ENCODE measurements at places on chromosomes 4 and X. TPM values are rescaled to one million over a fixed set of nuclear protein-coding genes. Genes with fewer than 3 reads are reported as not detected.
A peak's percentile ranks its signal among the peaks of the same experiment; 100 is the strongest.

Gene VAMP7
- 32.9 TPM for total RNA-seq

Gene XK
- 34.7 TPM for total RNA-seq

Gene CPLX1
- total RNA-seq: 3.4 TPM

Gene TMEM31
- 0.43 TPM for total RNA-seq

Gene NXF2B
- not detected for total RNA-seq

Gene PARM1
- 120 TPM for total RNA-seq

Gene SSX4
- total RNA-seq: not detected

DNA sequence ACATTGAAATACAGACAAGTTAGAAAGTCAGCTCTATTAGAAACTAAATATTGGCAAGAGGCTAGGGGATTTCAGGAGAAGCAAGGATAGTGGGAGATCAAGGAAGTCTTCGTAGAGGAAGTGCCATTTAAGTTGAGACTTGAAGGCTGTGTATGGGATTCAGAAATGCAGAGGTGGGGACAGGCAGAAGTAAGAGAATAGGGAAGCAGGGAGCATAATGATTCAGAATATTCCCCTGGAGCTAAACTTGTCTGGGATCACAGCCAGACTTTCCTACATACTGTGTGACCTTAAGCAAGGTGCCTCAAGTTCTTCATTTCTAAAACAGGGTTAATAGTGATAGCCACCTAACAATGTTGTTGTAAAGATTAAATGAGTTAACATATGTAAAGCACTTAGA, 108.8 kb downstream of the DDIT4L start:
- no peak for DNase-seq

- no peak for DNase-seq
Measured at GRCh38 chrX:87924619-87925018, 407.0 kb downstream of the KLHL4 start.

- no peak for DNase-seq
Measured at GRCh38 chr4:54543088-54543795, 114.5 kb upstream of the KIT start.

DNA sequence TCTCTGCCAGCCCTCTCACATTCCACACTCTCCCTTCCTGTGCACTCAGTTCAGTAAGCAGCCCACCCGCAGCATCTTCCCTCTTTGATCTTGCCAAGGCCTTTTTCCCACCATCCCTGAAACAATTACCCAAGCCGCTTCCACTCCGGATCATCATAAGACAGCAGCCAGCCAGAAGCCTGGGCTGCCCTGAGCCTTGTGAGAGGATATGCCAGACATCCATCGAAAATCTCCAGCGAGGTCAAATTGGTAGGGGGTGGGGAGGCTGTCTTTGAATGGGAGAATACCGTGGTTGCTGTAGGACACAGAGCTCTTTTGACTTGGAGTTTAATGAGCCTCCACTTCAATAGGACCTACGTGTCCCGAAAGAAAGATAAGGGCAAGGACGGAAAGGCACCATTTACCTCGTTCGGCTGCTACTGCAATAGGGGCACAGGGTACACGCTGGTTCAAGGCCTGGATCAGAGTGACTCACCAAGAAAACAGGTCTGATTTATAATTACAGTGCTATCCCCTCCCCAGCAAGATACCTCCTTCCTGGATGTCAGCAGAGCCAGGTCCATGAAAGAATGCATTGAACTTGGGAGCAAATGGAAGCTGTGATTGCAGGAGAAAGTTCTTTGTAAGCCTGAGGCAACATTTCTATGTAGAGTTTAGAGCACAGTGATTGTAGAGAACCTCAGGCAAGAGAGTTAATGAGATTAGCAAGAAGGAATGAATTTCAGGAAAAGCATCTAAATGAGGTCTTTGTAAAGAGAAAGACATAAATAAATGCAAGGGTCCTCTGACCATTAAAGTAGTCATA, 39.5 kb downstream of the AMOT start:
- no peak for DNase-seq

DNA sequence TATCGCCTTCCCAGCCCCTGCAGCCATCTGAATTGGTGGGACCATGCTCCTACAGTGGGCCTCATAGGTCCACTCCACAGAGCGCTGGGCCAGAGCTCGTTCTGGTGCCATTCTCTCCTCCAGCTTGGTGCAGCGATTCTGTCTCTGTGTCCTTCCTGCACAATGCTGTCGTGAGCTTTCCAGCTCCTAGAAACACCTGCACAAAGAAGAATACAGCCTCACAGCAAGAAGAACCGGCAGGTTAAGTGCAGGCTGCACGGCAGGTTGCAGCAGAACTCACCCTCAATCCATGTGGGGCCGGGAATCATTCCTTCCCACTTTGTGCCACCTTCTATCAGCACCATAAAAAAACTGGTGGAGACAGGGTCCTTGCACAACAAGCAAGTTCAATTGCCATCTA, 101.2 kb upstream of the ENPP6 start:
- DNase-seq: no peak

DNA sequence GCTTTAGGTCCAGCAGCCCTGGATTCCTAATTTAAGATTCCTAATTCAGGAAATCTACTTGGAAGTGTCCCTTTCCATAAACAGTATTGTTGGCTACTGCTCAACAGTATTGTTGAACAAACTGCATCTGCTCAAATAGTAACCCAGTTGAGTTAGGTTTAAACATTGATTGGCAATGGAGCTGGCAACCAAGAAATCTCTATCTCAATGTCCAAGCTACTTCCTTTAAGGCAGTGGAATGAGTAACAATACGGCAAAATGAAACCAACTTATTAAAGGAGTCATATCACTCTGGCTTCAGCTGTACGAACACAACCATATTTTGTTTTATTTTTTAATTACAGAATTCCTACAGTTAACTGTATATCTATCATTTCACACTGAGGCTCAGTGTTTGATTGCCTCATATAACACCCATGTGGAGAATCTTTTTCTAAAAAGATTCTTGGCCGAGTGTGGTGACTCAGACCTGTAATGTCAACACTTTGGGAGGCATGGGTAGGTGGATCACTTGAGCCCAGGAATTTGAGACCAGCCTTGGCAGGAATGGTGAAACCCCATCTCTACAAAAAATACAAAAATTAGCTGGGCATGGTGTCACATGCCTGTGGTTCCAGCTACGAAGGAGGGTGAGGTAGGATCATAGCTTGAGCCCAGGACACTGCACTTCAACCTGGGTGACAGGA, 71.7 kb upstream of the IL13RA1 start:
- DNase-seq: no peak

- DNase-seq: no peak
Measured at GRCh38 chr4:104868958-104869357, 277.7 kb upstream of the TET2 start.

DNA sequence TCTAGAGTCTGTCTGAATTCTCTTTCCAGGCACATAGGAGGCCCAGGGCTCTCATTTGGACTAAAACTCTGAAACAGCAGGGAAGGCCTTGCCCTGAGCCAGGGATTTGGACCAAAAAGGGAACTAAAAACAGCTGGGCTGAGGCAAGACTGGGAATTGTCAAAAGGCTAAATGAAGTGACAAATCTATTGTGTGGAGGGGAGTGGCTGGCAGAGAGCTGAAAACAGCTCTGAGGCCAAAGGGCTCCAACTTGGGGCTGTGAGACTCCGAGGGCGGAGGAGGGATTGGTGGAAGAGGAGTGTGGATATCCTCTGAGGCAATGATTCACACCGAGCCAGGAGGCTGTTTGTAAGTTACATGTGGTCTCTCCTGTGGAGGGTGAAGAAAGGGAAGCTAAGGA, 63.2 kb downstream of the PHEX start:
- no peak for DNase-seq

DNA sequence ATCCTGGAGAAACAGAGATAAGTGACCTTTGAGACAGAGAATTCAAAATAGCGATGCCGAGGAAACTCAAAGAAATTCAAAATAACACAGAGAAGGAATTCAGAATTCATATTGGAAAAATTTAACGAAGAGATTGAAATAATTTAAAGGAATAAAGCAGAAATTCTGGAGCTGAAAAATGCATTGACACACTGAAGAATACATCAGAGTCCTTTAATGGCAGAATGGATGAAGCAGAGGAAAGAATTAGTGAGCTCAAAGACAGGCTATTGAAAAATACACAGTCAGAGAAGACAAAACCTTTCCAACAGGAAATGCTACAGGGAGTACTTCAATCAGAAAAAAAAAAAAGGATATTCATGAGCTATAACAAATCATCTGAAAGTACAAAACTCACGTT, 185.8 kb downstream of the PARM1 start:
- DNase-seq: no peak

DNA sequence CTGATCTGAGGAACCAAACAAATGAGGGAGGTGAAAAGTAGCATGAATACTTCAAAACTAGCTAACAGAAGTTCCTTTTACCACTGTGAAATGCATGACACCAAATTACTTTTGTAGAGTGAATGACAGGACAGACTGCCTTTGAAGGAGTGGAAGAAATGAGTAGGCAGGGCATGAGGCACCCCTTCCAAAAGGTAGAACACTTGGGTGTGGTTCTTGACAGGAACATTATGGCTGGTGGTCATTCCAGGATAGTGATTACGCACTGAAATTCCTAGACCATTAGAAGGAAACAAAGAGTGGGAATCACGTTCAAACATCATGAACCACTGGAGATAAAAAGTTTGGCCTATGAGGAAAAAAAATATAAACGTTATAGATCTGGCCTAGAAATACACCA, 4.9 kb downstream of the HUWE1 start:
- DNase-seq: no peak

DNA sequence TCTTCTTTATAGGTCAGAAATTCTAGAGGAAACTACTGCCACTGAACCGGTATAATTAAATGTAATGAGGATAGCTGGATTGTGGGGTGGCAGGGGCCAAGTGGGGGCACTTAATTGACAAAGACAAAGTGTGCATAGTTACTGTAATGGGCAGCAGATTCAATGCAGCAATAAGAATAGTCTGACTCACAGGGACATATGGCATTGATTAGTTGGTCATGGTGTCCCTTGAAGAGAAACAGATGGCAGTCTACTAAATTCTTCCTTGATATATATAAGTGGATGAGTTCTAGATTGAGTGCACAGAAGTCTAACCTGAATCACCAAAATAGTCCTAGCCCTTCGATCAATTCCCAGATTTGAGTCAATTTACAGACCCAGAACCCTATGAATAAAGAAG, 31.6 kb downstream of the ETDC start:
- DNase-seq: no peak

DNA sequence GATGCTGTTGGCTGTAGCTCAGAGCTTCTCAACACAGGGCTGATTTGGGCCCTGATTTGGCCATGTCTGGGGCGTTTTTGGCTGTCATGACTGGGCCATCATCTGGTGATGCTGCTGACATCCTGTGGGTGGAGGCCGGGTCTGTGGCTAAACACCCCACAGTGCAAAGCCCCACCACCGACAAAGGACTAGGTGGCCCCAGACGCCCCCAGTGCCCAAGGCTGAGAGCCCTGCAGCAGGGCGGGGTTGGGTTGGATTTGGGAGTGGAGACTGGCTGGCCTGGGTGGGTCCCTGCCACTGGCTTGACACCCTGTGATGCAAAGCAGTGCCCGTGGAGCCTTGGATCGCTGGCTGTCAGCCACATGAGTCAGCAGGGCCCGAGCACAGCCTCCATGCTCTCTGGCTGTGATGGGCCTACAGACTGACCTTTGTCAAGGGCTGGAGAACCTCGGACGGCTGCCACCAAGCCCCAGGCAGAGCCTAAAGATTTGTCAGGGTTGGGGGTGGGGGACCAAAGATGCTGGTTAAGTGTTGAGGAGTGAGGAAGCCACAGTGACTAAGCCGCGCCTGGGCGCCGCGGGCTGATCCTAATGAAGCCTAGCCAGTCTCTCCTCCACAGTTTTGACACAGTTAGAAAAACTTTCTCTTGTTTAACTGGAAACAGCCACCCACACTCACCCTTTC, 28.3 kb downstream of the CYTL1 start:
- DNase-seq: peak; percentile 59

DNA sequence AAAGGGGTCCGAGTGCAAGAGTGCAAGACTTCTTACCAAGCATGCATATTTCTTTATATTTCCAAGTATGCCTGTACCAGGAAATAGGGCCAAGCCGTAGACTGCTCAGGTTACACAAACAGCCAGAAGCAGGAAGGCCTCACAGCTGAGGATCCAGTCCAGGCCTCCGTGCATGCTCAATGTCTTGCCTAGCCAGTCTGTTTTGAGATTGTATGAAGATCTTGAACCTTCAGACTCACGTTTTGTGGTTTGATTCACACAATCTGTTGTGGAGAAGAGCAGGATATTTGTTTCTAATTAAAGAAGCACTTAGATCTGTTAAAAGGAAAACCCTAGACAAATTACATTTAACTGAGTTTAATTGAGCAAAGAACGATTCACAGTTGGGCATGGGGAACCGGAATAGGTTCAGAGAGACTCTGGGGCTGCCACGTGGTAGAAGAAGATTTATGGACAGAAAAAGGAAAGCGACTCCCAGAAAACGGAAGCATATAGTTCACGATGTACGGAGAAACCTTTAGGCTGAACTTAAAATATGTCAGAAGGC, 1.2 kb downstream of the MGST2 start:
- DNase-seq: peak; percentile 73

DNA sequence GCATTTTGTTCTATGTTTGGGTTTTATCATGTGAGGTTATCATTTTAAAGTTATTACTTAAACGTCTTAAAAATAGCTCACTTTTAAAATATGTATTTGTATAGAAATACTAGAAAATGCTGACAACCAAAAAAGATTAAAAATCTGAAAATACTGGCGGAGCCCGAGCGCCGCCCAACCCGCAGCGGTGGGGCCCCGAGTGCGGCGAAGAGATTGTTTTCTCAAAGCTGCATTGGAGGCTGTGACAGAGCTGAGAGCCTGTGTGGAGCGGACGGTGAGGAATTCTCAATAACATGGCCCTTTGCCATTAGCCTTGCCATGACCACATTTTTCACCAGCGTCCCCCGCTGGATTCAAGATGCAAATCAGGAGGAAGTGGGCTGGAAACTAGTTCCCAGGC, 255.4 kb downstream of the NKX6-1 start:
- no peak for DNase-seq

GRCh38 chr4:3461515-3462291, 1.4 kb upstream of the DOK7 start:
- DNase-seq: peak; percentile 55

DNA sequence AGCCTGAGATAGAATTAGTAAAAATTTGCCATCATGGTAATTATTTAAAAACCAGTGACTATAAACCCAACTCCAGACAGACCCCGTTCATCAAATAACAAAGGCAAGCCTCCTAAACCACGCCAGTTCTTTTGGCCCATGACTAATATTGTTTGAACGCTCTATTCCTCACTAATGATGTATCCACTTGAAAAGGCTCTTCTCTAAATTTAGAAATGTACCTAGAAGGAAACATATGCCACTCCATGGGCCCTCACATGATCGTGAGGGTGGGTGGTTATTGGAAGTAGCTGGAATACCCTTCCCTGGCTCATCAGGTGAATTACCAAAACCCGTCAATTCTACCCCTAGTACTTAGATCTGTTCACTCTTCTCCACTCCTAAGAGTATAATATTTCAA, 249.2 kb downstream of the COL25A1 start:
- no peak for DNase-seq

DNA sequence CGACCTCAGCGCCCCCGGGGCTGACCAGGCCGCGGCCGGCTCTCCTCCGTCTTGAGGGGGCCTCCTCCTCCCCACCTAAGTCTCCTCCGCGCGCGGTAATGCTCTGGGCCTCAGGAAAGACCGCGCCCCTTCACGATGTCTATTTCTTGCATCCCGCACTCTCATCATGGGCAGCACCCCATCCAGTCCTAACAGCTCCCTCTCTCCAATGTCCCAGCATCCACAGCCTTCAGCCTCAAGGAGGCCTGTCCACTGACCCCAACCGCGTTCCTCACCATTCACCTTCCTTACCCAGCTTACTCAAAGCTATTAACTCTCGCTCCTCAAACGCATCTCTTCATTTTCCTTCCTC, 77.5 kb downstream of the MAGED4 start:
- no peak for DNase-seq

Measured in mucosa of descending colon (tissue), 3 donors.